ENCODE measurements at places on chromosomes 16 and 17.

DNA sequence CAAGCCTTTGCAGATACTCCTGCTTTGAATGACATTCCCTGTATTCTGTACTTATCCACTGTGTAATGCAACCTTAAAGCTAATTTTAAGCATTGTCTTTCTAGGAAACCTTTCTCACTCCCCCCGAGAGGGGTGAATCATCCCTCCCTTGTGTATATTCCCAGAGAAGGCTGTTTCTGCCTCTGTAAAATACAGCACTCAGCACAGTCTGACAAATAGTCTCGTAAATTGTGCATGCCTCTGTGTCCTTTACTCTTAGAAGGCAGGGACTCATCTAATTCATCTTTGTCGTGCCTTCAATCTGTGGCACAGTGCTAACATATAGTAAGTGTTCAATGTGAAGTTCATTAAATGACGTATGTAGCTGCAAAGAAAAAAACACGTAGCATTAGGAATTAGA lies 200.7 kb downstream of the CA10 start:
- no peak for DNase-seq

GRCh38 chr17:65489413-65490155 lies 71.9 kb downstream of the AXIN2 start:
- DNase-seq, result no peak

DNA sequence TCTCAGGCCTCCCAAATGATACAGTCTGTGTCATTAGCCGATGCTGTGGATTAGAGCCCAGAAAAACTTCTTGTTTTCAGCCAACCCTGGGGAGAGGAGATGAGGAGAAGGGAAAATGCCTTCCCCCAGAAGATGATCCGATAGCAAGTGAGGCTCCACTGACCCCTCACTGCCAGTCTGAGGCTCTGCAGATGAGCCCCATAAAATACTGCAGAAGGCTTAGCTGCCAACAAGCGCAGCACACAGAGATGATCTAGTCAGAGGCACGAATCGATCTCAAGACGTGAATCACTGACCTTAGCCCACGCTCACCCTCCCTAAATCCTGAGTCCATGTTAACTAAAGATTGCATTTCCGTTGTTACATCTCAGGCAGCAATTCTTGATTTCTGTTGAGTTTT lies 31.5 kb downstream of the SALL1 start:
- DNase-seq, result no peak

- DNase-seq, result no peak
These were observed 62.9 kb downstream of the MAP2K6 start for GRCh38 chr17:69477204-69477902.

DNA sequence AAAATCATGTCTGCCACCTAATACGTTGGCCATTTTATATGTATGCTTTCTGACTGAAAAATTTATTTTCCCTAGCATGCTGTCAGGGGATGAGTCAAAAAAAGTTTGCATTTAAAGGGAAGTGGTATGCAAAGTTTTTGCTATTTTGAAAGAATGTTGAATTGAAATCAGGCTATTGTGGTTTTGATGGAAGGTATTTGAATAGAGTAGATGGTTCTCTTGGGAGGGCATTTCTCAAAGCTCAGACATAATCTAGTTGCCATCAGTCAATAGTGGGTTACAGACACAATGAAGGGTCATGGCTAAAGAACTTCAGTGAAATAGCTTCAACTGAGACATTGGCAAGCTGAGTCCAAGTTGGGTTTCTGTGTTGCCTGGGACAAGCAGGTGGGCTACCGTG lies 102.4 kb downstream of the MAP2K6 start:
- no peak for DNase-seq

GRCh38 chr17:75697651-75698291 lies 23.5 kb upstream of the ITGB4 start:
- no peak for DNase-seq

GRCh38 chr16:84485255-84486010 lies 19.0 kb downstream of the MEAK7 start:
- DNase-seq, result no peak

DNA sequence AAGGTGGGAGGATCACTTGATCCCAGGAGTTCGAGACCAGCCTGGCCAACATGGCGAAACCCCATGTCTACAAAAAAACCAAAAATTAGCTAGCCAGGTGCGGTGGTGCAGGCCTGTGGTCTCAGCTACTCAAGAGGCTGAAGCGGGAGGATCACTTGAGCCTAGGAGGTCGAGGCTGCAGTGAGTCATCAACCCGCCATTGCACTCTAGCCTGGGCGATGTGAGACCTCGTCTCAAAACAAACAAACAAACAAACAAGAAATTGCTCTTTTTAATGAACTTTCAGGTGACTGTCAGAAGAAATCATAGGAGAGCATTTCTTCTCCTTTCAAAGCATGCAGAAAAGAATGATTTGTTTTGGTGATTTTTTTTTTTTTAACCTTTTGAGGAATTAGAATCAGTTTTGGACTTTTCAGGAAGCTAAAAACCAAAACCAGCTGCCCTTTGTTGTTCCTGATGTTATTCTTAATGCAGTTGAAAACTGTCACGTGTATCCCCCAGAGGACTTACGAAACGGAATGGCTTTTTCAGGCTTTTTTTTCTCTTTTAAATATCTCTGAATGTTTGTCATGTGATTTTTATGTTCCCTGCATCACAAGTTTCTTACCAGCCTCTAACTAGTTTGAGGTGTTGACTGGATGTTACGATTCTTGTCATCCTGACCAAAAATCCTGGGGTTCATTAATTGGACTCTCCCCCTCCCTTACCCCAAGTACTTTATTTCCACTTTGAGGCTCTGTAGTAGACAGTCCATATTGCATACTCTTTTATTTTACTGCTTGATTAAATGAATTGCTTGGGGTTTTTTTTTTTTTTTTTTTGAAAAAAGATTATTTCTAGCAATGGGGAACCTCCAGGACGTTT lies 34.1 kb downstream of the SNX29 start:
- no peak for DNase-seq

- no peak for DNase-seq
These were observed 124.5 kb upstream of the ZFHX3 start for GRCh38 chr16:73172241-73172972.

DNA sequence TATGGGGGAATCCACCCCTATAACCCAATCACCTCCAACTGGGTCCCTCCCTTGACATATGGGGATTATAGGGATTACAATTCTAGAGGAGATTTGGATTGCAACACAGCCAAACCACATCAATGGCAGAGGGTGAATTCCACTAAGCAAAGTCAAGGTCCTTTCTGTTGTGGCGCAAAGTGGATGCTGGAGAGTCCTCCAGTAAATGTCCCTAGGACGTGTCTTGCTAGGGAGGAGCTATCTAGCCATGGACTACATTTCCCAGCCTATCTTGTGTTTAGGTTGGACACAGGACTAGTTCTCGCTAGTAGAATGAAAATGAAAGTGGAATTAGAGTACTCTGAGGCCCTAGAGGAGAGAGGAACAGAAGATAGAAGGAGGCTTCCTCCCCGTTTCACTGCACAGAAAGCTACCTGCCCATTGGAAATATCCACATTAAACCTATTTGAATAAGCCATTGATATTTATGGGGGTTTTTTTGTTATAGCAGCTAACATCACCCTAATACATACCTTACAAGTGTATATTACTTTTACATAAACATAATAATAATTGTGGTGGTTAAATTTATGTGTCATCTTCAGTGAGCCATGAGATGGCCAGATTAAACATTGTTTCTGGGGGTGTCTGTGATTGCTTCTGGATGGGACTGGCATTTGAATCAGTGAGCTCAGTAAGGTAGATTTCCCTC lies 56.7 kb upstream of the ERCC4 start:
- no peak for DNase-seq

DNA sequence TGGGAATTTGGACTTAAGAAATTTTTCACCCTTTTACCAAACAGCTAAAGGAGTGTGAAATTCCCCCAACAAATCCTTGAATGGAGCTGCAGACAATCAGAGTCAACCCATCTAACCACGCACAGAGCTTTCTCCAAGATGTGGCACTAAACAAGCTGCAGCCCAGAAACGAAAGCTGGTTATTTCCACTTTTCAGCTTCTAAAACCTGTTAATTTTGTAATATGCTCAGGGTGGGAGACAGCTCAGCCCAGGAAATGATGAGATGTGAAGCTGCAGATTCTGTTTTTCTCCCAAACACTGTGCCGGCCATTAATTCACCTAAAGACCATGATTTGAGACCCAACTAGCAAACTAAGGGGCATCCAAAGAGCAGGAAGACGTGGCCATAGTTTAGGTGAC lies 33.2 kb upstream of the ABR start:
- DNase-seq, result no peak

- no peak for DNase-seq
These were observed 231.2 kb upstream of the GSE1 start for GRCh38 chr16:85381738-85382592.

DNA sequence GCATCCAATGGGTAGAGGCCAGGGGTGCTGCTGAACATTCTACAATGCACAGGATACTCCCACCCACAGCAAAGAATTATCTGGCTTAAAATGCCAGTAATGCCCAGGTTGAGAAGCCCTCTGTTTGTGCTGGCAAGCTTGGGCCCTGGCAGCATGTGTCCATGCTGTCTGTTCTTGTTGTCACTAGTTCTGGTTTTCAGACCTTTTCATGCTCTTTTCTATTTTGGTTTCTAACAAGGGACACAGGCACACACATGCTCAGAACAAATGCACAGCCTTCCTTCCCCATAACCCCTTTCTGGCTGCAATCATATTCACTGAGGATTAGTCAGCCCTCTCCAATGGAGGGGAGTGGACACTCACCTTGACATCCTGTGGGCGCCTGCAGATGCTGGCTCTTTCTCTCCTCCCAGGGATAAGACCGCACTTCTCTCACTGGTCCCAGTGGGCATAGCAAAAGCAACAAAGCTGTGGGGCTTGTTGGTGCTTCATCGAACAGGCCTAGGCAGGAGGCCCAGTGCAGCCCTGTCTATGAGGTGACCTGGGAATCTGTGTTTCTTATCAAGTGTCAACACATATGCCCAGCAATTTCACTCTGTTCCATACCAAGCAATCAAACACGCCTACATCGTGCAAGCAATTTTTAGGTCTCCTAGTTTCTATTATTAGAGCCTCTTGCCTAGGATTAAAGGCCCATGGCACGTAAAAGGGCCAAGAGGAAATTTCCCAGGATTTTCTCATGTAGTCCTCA lies 271.1 kb upstream of the CCL2 start:
- no peak for DNase-seq

DNA sequence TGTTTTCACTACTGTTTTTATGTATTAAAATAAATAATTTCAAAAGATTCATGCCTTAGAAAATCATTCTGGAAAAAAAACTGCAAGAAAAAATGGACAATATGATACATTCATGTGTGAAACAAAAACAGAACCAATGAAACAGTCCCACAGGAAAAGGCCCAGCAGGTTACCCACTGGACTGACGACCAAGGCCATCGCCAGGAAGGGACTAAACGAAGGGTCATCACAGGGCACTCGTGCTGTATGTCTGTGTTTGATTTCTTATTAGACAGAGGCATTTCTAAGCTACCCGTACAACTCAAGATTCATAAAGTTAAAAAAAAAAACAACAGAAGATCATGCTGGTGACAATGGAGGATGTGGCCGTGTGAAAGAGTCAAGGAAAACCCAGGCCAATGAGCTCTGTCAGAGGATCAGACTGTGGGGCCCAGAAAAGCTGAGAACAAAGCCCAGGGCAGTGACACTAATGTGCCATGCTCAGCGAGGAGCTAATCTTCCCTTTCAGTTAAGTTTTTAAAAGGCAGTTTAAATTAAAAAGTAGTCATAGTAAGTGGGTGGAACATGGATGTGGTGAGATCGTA lies 31.8 kb downstream of the NSMCE1 start:
- no peak for DNase-seq

GRCh38 chr17:30345527-30346075 lies 11.7 kb upstream of the TMIGD1 start:
- DNase-seq, result no peak

DNA sequence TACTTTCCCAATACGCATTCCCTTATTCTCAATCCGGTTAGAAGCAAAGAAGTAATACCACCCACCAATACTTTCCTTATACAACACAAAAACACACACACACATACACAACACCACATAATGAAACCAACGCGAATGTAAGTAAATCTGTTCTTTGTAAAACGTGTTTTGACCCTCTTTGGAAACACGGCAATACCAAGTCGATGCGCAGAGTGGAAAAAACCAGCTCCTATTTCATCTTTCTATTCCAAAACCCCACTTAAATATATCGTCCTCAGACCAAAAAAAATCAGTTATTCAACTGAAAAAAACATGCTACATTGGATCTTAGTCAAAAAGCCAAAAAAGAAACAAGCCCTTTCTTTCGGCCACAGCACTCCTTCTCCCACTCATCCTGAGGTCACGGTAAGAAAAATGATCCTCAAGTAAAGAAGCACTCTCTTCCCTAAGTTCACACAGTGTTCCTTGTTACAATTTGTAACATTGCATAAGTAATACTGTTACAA lies 31.0 kb upstream of the ARL4D start:
- DNase-seq, result no peak

DNA sequence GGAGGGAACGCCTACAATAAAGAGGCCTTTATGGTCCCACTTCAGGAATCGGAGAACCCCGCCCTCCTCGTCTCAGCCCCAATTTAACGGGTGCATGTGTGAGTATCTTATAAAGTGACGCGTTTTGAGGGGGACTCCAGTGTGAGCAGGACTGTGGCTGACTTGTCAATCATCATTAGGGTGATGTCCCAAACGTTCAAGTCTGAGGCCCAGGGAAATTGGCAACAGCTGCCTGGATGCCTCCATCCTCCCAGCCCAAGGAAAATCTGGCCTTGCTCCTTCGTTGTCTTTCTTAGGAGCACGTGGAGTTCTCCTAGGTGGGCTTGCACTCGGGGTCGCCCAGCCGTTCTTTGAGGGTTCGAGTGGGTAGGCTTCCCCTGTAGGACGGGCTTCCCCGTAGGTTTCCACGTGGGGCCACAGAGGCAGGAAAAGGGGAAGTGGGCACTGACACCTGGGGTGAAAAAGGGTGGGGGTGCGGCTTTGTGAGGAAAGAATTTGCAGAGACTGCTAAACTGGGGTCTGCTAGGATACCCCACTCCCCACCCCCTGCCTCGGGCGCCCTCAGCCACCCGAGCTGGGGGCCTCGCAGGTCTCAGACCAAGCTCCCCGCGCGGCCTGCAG lies 561 bp upstream of the HERPUD1 start:
- no peak for DNase-seq

GRCh38 chr17:63019138-63019873 lies 53.3 kb downstream of the TANC2 start:
- no peak for DNase-seq

- DNase-seq, result no peak
These were observed 131.7 kb downstream of the RGS9 start for GRCh38 chr17:65268832-65269231.

DNA sequence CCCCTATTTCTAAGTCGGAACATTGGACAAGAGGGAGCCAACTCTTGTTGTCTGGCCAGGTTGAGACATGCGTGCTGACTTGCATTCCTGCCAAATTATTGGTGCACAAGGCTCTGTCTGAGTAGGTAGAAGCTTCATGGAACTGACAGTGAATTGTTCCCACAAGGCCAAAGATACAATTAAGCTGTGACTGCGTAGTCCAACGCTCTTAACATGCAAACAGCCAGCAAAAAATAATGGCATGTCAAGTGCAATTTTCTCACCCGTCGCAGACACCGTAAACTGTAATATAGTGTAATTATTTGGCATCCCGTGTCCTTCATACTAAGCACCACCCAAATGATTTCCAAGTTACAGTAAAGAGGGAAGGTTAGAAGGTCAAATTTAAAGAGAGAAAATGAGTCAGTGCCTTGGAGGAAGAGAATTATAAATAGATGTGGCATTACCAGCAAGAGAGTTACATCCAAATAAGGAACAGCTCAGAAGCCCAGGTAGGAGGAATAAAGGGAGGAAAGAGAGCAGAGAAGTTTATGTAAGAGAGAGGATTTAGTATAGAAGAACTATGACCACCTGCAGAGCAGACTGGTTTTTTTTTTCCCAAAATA lies 21.8 kb downstream of the CDH8 start:
- no peak for DNase-seq

- no peak for DNase-seq
These were observed 9.1 kb upstream of the MPO start for GRCh38 chr17:58289869-58290268.

All from stimulated activated CD8-positive, alpha-beta memory T cell treated with anti-CD3 and anti-CD28 coated beads, Interleukin-7, amount 100 ng/mL, for 24 hours (primary cell).